Head of caudate nucleus (tissue), 42 donors: ENCODE measurements at places on chromosomes 11 and 22.

DNA sequence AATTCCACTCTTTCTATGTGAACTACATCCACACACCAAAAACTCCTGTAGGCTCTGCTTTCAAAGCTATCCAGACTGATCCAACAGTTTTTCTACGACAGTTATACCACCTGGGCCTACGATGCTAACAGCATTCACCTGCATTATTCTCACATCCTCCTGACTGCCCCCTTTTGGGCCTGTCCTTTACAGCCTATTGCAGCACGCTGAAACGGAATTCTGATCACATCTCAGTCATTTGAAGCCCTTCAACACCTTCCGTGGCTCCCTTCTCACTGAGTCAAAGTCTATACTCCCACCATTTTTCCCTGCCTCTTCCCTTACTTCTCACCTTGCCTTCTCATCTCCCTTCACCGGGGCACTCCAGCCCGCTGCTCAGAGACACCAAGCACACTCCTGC, 791.3 kb upstream of the KIRREL3 start:
- DNase-seq, result no peak

- peak; percentile 65 for DNase-seq
These were observed 953 bp upstream of the PACS1 start for GRCh38 chr11:66068923-66069714.

DNA sequence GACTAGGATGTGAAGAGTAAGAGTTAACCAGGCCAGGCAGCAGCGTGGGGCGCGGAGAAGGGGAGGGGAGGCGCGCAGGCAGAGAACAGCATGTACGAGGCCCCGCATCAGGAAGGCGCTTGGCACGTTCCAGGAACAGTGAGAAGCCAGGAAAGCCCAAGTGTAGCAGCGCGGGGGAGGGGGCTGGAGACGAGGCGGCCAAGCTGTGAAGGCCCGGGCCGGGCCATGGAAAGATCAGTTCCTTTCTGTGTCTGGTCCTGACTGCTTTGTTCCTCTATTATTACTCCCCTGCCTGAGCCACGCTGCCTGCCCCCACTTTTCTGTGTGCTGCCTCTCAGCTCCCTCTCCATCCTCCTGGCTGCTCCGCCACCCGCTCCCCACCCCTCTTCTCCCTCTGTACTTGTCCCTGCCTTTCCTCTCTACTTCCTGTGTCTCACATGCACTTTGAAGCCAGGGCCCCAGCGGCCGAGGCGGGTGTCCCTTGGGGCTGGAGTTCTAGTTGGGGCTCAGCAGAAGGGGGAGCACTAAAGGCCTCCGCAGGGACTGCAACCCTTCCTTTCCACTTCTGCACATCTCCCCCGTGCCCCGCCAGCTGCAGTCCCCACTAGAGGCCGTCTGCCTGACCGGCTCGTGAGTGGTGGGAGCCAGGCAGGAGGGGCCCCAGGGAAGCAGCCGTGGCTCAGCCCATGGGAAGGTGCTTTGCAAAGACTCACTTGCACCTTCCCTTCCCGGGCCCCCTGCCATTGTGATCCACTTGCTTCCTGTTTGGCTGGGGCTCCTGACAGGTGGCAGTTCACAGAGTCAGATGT, 63.7 kb downstream of the PRDM11 start:
- peak; percentile 76 for DNase-seq

DNA sequence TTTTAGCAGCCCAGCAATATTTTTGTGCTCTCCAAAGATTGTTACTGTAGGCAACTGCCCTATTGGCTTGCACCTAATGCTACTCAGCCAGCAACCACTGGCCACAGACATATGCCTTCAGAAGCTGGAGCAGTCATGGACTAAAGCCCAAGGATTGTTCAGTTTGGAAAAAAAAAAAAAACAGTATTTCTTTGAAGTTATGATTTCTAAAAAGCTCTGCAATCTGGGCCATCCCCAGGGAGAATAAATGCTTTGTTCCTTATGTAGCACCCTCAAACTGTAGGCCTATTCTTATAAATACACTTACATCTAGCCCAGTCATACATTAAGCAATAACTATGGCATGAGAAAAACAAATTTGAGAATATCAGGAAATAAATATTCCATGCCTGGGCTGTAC, 2190.5 kb upstream of the RAG2 start:
- DNase-seq, result no peak

- DNase-seq, result no peak
These were observed 41.8 kb downstream of the GALNT18 start for GRCh38 chr11:11580012-11580411.

DNA sequence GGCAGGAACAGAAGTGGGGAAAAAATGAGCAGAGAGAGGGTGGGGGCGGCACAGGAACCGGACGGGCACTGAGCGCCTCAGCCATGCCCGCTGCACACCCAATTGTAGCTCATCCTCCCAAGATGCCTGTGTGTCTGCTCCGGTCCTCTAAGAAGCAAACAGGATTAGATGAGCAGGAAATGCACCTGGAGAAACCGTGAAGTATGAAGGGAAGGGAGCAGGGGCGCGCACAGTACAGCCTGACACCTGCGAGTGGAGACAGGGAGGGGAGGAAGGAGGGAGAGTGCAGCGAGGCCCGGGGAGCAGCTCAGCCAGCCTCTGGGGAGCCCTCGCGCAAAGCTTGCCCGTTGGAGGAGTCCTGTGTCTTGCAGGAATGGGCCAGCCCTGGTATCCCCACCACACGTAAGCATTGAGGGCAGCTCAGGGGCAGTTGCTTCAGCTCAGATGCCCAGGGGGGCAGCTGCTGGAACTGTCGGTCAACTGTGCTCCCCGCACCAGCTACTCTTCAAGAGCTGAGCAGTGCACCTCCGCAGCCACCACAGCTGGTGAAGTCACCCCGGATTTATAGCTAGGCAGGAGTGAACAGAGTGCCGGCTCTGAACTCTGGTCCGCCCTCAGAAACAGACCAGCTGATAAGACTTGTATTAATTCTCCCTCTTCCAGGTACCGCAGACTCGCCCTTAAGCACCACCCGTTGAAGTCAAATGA, 7.0 kb downstream of the DNAJB13 start:
- no peak for DNase-seq

DNA sequence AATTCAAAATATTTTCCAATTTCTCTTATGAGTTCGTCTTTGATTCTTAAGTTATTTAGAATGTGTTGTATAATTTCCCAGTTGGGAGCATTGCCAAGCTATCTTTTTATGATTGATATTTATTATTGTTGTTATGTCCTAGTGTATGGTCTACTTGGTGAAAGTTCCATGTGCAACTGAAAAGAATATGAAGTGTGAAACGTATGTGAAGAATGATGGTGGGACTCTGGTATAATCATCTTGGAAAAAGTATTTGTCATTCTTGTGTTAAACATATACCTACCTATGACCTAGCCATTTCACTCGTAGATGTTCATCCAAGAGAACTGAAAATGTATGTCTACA, 12.0 kb upstream of the GNB1L start:
- DNase-seq, result no peak

DNA sequence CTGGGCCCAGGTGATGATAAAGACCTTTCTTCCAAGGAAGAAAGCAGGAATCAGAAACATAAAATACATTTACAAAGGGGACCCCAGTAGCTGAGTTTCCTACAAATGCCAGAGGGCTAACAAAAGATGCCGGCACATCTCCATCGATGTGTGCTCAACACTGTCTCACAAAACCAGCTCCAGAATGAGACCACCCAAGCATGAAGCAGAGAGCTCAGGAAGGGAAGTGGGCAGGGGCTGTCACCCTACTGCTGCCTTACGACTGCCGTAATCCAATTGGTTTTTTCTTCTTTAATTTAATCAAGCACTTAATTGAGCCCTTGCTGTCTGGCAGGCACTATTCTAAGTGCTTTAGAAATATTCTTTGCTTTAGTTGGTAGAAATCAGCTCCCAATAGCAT, 26.1 kb downstream of the SMCO4 start:
- DNase-seq, result no peak

DNA sequence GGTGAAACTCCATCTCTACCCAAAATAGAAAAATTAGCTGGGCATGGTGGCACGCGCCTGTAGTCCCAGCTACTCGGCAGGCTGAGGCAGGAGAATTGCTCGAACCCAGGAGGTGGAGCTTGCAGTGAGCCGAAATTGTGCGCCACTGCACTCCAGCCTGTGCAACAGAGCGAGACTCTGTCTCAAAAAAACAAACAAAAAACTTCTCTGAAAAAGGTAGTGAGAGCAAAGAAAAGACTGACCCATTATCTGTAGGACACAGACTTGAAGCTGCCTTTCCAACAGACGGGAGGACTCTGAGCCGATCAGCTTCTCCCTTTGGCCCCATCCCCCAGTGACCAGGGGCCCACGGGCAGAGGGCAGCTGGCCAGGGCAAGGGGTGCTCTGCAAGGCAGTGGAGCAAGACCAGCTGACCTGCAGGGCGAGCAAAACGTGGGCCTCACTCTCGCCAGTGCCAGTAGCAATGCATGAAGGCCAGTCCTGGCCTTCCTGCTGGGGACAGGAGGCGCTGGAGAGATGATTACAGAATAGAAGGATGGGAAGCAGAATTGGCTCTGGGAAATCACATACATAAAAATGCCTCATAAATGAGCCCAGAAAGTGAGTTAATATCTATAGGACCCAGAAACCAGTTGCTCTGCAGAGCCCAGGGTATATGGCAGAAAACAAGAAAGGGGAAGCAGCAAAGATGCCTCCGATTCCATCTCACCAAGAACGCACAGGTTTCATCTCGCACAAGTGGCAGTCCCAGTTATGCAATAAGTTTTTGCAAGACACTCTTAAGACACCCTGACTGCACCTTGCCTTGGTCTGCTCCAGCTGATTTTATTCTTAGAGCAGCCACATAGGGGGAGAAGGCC, 2.8 kb downstream of the EHD1 start:
- peak; percentile 36 for DNase-seq

- DNase-seq, result no peak
These were observed 3.9 kb downstream of the UCP3 start for GRCh38 chr11:74004759-74005615.

DNA sequence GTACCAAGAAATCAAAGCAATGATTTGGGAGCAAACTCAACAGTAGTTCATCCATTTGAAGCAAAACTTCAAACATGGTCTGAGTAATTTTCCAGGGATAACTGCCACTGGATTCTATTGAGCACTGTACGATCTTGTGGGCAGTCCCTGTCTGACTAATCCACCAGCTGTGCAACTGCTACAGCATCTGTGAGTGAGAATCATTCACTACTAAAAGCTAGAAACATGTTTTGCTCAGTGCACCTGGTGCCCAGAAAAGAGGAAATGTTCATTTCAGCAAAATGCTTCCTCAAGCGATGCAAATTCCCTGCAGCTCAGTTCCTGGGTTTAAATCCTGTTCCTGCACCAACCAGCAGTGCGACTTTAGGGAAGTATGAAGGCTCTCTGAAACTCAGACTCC, 1077.9 kb downstream of the DLG2 start:
- no peak for DNase-seq

- DNase-seq, result no peak
These were observed 31.9 kb downstream of the RASSF10 start for GRCh38 chr11:13040969-13041561.

DNA sequence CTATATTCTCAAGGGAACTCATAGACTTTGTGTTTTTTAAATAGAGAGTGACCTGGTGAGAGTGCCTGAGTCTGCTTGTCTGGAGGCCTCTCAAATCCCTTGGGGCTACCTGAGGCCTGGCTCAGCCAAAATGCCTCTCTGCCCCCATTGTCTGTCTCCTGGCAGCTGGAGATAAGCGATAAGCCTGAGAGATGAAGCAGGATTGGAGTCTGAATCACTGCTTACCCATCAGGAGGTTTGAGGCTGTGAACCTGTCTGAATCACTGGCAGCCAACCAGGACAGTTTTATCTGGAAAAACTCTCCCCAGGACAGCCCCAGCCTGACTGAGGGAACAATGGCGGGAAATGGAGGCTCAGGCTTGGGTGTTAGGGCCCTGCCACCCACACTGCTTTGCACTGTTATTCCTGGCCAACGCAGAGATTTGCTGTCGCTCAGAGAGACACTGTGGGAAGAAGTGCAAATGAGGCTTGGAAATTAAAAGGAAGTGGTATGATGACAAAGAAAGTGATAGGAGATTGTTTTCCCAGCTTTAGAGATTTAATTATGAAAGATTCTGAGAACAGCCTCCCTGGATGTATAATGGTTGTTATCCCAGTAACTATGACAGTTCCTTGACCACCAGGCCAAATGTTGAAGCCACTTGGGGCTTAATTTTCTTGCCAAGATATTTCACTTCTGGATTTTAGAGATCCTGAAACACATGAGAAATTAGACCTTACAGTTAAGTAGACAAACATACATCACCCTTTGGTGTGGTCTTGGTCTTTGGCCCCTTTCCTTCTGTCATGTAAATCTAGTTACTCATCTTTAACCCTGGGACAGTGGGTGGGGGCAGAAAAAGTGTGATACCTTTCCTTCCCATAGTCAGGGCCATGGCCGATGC, 102.1 kb downstream of the RASSF10 start:
- DNase-seq, result peak; percentile 12

DNA sequence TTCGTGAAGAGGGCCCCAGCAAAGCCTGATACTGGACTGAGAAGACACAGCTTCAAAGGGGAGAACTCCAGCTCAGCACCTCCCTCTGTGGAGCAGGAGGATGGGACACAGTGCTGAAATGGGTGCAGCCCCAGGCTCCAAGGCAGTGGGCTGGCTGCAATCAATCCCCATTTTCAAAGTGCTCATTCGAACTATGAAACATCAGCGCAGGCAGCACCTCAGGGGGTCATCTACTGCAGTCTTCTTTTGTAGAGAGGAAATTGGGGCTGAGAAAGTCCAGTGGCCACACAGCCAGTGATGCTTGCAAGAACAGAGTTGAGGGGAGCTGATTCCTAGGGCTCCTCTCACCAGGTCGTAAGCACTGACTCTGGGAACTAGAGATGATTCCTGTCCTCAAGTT, 25.1 kb downstream of the OPCML start:
- DNase-seq, result no peak

DNA sequence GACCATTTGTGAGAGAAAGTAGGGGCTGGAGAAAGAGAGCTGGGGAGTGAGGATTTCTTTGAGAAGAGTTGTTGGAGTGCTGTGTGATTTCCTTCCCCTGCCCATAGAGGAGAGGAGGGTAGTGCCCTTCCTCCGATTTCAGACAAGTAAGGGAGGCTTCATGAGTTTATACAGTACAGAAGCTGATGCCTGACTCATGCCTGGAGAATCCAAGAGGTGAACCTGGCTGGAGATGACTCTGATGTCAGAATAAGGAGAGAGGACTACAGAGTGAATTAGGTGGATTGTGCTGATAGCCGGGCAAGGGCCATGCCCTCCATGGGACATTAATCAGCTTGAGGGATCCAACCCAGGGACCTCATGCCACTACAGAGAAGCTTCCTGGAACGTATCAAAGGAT, 91.6 kb downstream of the FAR1 start:
- DNase-seq, result no peak

- DNase-seq, result no peak
These were observed 90.4 kb upstream of the CLPB start for GRCh38 chr11:72524711-72525110.
